GM10248 (cell line): ENCODE measurements at places on chromosomes 1 and 21.

GRCh38 chr1:184022668-184023067 is 14.9 kb downstream of the COLGALT2 start:
- DNase-seq: no peak

DNA sequence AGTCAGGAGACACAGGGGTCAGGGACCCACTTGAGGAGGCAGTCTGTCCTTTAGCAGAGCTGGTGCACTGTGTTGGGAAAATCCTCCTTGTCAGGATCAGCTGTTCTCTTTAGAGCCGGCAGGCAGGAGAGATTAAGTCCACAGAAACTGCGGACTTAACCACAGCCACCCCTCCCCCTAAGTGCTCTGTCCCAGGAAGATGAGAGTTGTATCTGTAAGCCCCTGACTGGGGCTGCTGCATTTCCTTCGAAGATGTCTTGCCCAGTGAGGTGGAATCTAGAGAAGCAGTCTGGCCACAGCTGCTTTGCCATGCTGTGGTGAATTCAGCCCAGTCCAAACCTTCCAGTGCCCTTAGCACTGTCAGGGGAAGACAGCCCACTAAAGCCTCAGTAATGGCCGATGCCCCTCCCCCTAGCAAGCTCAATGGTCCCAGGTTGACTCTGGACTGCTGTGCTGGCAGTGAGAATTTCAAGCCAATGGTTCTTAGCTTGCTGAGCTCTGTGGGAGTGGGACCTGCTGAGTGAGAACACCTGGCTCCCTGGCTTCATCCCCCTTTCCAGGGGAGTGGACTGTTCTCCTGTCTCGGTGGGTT is 172.8 kb downstream of the ST6GALNAC3 start:
- no peak for DNase-seq

DNA sequence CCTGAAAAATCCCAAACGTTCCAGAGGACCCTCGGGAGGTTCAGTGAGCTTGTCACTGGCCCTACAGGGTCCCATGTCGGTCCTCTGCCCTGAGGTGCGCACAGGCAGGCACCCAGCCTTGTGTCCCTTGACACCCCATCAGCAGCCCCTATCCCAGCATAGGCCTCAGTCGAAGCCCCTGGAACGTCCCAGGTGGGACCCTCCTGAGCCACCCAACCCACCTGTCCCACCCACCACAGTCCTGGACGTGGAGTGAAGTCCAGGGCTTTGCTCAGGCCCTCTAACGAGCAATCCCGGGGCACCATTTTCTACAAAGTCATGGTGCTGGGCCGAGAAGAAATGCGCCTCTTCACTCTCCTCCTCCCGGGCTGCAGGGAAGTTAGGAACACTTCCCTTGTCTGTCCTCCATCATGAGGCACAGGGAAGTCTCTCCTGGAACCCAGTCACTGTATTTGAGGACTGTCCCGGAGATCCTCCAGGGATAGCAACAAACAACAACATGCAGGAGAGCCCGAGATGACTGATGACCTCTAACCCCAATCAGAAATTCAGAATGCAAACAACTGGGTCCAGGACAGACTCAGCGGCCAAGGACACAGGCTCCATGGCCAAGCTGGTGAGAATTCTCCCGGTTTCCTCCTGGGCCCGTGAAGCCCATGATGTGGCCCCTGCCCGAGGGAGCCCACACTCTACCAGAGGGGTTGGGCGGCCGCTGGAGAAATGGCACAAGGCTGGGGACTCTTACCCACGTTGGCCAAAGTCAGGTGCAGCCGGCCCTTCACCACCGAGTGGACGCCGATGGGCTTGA is 105.5 kb downstream of the NPHP4 start:
- no peak for DNase-seq

- DNase-seq: no peak
These were observed 145.0 kb downstream of the PBX1 start for GRCh38 chr1:164703960-164704411.

GRCh38 chr1:167305706-167306277 is 85.1 kb downstream of the POU2F1 start:
- DNase-seq: no peak

GRCh38 chr1:46484783-46485490 is 4.7 kb upstream of the DMBX1 start:
- no peak for DNase-seq

DNA sequence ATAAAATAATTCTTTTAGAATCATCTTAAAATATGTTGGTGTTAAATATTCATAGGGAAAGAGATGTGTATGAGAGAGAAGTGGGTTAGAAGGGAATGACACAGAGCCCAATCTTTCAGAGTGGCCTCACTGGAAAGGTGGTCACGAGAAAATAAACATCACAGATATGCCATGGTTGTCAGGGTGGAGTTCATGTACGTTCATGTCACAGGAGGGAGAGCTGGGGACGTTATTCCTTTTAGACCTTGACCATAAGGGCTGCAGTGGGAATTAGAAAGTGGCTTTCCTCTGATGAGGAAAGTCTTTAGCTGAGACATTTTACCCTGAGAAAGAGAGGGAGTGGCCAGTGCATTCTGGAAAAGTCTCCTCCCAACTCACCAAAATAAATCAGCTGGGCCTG is 90.6 kb upstream of the TNR start:
- DNase-seq: no peak

DNA sequence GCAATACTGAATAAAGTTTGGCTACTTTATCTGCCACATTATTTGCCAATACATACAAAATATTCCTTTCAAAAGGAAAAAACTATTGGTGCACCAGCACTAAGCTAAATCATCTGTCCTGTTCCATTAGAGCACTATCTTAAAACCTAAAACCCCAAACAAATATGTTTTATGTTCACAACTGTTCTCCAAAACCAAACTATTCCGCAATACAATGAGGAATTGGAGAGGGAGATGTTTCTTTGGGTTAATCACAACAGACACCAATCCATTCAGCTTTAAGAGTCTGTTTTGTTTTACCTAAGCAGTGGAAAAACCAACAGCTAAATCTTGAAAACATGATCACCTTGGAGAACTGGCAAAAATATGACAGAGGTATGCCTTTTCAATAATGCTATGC is 85.1 kb downstream of the ZNF644 start:
- no peak for DNase-seq

DNA sequence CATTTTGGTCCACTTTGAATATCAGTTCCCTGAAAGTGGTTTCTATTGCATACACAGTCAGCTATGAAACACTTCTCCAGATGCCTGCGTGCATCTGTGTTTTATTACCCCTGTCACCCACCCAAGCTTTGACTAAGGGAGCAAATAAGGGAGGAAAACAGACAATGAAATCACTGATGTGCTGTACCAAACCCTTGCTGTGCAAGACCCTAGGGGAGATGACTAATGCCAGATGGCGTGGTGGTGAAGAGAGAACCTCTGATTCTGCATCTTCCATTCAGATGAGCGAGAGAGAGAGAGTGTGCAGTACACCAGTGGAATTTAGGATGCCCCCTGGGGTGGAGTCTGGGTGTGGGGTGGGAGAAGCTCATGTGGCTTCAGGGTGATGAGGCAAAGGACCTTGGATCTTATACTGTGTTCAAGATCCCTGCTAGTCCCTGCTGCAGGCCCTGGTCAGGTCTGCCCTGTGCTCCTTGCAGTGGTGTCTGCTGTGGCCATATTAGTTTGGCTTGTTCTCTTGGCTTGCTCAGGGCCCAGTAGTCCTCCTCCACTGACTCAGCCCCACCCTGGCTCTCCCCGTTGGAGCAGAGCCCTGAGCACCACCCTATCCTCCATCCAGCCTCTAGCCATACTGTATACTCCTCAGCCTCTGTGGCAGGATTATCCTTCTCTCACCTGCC is 18.5 kb downstream of the CLCA1 start:
- DNase-seq: no peak

DNA sequence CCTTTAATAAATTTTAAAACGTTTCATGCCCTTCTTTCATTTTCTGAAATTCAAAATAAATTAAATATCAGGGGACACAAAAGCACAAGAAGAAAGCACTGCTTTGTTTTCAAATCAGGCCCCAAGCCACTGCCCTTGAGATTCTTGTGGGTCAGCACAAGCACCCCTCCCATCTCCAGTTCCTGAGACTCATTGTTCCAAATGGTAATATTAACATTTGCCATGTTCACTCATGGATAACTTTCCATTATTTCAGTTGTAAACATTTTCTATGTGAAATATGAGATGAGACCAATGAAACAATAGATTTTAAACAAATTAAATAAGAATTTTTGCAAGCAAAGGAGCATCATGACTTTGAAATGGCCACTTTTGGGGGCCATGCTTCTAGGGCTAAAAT is 7.7 kb downstream of the OVAAL start:
- DNase-seq: no peak

- no peak for DNase-seq
These were observed 924 bp downstream of the EXTL2 start for GRCh38 chr1:100893718-100894117.

GRCh38 chr21:41215856-41216408 is 48.0 kb downstream of the BACE2 start:
- DNase-seq: no peak

- no peak for DNase-seq
These were observed 11.6 kb upstream of the CTRC start for GRCh38 chr1:15426492-15427279.

DNA sequence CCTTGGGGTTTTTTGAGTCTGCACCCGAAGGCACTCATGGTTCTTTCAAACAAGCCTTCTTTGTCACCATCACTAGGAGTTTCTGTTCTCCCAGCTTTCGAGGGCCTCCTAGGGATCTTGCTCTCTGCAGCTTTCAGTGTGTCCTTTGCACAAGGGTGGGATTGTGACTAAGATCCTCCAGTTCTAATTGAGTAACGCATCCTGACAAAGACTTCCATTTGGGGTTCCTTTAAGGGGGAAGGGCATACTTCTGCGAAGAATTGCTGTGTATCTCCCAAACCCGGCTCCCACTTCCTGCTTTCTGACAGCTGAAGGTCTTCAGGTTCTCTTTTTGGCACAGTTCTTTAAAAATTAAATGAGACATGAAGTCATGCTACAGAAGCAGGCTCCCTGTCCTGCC is 139.4 kb downstream of the EDEM3 start:
- DNase-seq: no peak

GRCh38 chr1:171717062-171717718 is 24.7 kb downstream of the VAMP4 start:
- DNase-seq: no peak

GRCh38 chr1:93666613-93667384 is 14.8 kb downstream of the BCAR3 start:
- no peak for DNase-seq

- DNase-seq: no peak
These were observed 80.2 kb upstream of the PALMD start for GRCh38 chr1:99565606-99566289.

GRCh38 chr1:205923651-205924459 is 19.4 kb downstream of the SLC26A9 start:
- DNase-seq: no peak

DNA sequence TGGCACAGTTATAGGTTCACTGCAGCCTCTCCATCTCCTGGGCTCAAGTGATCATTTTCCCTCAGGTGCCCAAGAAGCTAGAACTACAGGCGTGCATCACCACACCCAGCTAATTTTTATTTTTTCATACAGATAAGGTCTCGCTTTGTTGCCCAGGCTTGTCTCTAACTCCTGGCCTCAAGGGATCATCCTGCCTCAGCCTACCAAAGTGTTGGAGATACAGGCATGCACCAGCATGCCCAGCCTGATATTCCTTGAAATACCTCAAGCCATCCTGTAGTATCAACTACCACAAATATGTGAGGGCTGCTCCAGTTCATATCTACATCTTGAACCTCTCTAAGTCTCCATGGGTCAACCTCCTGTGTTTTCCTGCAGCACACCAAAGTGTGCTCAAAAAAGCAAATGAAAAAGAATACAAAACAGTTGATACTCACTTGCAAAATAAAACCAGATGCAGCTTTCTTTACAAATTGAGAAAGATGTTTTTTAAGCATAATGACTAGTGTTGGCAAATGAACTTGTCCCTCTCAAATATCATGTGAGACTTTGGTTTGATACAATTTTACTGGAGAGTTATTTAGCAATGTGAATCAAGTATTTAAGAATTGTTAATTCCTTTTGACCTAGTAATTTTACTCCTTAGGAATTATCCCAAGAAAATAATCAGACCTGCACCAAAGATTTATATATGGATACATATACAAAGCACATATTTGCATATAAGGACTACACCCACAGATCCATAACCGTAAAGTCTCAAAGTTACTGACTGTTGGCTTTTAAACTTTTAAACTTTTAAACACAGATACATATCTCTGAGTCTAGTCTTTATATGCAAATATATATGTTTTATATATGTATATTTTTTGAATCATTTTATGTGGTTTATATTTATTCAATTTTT is 197.7 kb downstream of the NRIP1 start:
- no peak for DNase-seq

DNA sequence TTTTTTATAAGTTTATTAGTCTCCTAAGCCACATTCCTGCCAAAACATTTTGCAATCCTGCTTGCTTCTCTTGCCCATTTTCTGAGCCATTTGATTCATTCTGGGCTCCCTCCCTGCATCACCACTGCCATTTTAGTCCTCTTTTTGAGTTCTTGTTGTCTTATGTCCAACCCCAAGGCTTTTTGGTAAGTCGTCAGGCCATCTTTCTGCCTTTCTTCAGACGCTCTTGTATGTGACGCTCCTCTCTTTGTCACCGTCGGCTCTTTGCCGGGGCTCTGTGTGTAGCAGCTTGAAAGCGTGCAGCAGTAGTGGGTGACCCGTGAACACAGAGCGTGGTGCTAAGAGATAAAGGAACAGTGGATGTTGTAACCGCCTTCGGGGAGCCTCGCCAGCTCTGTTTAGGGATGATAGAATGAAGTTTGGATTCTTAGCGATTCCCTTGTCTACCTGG is 14.6 kb downstream of the HUNK start:
- DNase-seq: no peak

DNA sequence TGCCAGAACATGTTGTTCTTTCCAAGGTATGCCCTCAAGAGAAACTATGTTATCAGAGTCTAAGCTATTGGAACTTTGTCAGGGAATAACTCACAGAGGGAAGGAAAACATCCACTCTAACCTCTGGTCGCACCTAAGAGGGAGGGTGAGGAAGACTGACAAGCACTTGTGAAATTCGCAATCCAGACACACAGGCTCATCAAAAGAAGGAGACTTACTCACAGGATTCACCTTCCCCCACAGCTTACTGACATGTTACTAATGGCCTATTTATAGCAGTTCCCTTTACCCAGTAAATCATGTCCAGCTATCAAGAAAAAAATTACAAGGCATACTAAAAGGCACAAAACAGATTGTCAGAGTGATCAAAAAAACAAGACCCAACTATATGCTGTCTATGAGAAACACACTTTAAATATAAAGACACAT is 36.9 kb downstream of the WDR64 start:
- no peak for DNase-seq

DNA sequence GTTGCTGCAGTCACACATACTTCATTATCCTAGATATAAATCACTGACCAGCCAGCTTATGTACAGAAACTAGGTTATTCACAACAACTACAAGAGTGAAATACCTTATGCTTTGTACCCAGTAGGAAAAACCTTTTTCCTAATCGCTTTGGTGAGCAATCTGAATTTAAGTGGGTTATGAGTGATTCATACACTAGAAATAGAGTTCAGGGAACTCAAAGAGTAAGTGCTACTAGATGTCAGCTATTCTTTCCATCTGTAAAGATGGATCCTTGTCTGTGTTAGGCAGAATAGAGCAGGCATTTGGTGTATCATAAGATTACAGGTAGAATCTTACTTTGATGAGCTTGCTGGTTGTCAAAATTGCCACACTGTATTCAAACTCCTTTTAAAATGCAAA is 101.9 kb downstream of the ZNF644 start:
- no peak for DNase-seq
